ENCODE measurements at places on chromosomes 2 and 18. TPM values are rescaled to one million over a fixed set of nuclear protein-coding genes. Genes with fewer than 3 reads are reported as not detected.

Gene LYG2
- not detected for total RNA-seq

Gene TWIST2
- total RNA-seq: 7.2 TPM

Gene FAM110C
- 0.34 TPM for total RNA-seq

Gene AQP12A
- total RNA-seq: not detected

Gene IRS1
- total RNA-seq: 4.0 TPM
